NCI-H526 (cell line): ENCODE measurements at places on chromosomes 16 and 17.

- DNase-seq = no peak
Observed at GRCh38 chr16:21265104-21265837, 12.8 kb downstream of the CRYM start.

GRCh38 chr17:5759501-5759925 is 175.2 kb upstream of the NLRP1 start:
- DNase-seq = no peak

DNA sequence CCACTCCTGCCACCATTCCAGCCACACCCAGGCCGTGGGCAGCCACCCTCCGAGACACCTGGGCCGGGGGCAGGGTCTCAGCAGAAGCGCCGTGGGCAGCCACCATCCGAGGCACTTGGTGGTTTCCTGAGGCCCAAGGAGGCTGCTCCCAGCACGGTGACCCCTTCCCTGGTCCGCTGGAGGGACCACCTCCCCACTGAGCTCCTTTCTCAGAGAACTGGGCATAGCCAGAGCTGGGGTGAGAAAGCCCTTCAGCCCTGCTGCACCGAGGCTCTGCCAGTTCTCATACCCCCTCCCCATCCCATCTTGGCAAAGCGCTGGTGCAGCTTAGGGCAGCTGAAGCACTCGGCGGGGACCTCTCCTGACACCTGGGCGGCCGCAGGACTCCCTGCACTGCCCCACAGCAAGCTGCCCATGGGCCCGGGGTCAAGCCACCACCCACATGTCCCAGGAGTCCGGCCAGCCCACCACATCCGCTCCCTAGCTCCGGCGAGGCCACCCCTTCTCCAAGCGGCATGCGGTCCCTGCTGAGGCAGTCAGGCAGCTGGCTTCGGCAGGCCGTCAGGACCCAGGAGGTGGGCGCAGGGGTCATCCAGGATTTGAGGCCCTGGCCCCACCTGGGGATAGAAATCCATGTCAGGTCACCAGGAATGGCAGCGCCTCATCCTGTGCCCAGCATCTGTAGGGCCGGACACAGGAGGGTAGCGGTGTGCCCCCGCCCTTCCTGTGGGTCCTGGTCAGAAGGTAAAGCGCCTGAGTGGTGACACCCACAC is 1.3 kb upstream of the CYBA start:
- DNase-seq = no peak

- DNase-seq = peak; percentile 17
Observed at GRCh38 chr17:32626379-32626791, 139.6 kb downstream of the CDK5R1 start.

DNA sequence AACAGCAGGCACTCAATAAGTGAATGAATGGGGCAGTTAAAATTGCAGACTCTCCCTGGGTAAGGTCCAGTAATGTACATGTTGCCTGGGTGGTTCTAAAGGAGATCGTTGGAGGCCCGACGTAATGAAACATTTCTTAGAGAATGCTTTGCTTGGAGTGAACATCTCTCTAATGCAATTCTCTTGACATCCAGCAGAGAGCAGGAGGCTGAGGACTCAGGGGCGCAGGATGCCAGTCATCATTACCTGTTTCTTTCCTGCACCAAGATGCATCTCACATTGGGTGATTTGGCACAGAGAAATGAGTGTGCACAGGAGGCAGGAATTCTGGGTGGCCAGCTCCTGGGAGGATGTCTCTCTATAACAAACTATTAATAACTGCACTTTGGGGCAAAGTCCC is 130.3 kb upstream of the RBBP6 start:
- DNase-seq = no peak

- DNase-seq = peak; percentile 87
Observed at GRCh38 chr17:77286641-77287431, 146.1 kb downstream of the SEC14L1 start.

- DNase-seq = no peak
Observed at GRCh38 chr16:23252310-23252709, 49.8 kb upstream of the SCNN1B start.

GRCh38 chr16:89122322-89122851 is 28.7 kb downstream of the ACSF3 start:
- peak; percentile 55 for DNase-seq

DNA sequence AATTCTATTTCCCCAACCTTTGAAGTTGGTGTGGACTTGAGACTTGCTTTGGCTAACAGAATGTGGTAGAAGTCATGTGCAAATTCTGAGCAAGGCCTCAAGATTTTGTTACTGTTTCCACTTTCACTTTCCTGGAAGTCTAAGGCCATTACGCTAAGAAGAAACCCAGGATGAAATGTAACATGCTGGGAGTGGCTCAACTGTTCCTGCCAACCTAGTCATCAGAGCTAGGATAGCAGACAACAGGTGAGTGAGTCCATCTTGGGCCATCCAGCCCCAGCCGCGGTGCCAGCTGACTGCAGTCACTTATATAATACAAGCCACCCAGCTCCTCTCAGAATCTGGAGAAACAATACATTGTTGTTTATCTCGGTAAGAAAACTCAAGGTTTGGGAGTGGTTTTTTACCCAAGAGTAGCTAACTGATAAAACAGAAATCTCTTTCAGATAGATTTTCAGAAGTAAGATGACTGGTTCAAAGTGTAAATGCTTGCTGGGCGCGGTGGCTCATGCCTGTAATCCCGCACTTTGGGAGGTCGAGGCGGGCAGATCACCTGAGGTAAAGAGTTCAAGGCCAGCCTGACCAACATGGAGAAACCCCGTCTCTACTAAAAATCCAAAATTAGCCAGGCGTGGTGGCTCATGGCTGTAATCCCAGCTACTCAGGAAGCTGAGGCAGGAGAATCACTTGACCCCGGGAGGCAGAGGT is 10.7 kb upstream of the STX4 start:
- DNase-seq = no peak

- no peak for DNase-seq
Observed at GRCh38 chr17:75876938-75877751, 1.2 kb downstream of the TRIM47 start.

DNA sequence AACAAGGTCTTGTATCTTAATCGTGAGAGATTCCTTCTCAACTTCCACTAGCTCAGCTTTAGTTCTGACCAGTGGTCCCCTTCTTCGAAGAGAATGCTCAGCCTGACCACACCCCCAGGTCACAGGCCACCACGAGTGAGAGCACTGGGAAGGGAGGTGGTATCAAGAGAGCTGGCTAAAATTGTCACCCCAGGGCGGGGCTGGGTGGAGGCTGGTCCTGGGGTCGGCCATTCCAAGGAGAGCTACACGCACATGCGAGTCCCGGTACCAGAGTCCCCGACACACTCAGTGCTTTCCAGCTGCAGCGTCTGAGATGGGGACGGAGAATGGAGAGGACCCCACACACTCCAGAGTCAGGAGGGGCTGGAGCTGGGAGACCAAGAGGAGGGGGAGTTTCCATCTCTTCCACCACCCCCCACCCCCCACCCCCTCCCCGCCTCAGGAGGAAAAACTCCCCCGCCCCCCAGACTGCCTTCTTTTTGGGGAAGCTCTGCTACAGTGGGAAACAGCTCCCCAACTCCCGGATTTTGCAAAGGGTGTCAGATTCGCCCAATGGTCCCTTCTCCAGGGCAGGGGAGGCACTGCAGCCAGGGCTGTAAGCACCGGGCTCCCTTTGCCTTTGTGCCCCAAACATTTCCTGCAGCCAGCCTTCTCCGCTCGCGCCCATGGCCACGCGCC is 1.6 kb downstream of the C1QL1 start:
- DNase-seq = no peak

- no peak for DNase-seq
Observed at GRCh38 chr16:85275533-85276249, 163.4 kb upstream of the CIBAR2 start.

DNA sequence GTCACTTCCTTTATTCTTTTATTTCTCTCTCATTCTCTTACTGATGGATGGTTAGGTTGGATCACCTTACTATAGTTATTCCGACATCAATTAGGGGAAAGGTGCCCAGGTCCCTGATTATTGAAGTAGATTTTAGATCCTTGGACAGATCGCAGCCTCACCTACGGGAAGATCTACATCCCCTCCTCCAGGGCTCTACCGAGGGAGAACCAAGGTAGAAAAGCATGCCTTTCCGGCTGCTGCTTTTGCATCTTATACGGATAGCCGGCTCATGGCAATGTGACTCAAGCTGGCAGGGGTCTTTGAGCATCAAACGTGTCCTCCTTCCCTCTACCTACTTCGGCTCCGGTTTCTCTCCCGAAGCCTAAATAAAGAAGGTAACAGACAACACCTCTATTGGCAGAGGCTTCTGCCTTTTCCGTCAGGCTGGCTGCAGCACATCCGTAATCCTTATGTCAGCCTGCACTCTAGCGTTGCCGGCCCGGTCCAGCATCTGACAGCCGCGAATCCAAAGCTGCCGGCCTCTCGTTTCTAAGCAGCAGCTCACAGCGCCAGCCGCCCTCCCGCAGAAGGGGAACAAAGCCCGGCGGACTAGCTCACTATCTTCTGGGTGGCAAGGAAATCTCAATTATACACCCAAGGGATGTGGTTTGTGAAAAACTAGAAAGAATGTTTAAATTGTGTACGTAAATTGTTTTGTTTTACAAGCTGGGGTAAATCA is 46.9 kb downstream of the IRX6 start:
- peak; percentile 31 for DNase-seq

GRCh38 chr16:78389009-78389498 is 289.6 kb downstream of the WWOX start:
- DNase-seq = no peak

DNA sequence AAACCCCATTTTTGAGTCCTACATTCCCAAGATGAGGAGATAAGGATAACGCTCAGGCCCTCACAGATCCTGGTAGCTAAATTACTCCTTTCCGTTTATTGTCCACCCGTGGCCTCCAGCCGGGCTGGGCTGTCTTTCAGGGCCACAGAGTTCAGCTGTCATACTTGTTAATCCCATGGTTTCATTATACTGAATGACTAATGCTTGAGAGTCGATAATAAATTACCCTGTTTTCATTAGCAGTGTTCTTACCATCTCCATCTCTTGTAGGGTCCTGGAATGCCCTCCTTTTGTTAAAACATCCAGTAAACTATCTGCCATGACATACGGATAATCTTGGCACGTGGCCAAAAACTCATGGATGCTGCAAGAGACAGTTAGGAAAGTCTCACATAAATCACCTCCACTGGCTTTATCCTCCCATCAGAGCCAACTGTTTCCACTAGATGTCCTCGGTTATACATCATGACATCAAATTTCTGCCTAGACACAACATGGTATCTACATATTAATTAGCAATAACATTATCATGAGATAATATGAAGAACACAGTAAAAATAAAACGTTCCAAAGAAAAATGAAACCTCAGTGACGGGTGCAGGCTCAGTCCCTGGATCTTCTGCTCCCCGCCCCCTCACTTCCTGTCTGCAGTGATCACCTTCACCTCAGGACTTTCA is 45.3 kb downstream of the BRD7 start:
- no peak for DNase-seq

DNA sequence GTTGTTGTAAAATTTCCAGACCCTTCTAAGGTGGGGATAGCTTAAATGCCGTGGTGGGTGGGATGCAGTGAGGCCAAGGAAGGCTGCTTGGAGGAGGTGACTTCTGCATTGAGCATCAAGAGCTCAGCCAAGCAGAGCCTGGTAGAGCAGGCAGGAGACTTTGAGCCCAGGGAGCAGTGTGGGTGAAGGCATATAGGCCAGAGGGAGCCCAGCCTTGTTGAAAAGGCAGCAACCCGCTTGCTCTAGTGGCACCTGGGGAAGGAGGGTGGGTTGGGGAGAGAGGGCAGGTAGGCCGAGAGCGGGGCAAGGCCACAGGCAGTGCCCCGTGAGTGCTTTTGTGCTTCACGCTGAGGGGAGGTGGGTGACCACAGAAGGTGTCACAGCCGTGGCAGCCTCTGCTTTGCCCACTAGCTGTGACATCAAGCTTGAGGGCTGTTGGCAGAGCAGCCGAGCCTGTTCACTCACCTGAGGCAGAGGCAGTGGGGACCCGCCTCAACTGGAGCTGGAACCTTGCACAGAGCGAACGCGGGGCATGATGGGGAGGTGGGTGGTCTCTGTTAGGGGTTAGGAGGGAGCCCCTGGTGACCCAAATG is 56.1 kb downstream of the IRF8 start:
- DNase-seq = no peak

- no peak for DNase-seq
Observed at GRCh38 chr17:39222866-39223834, 2.6 kb downstream of the STAC2 start.

- DNase-seq = no peak
Observed at GRCh38 chr17:68004201-68004600, 7.9 kb upstream of the C17orf58 start.

- DNase-seq = no peak
Observed at GRCh38 chr16:87371261-87371866, 12.2 kb downstream of the FBXO31 start.

DNA sequence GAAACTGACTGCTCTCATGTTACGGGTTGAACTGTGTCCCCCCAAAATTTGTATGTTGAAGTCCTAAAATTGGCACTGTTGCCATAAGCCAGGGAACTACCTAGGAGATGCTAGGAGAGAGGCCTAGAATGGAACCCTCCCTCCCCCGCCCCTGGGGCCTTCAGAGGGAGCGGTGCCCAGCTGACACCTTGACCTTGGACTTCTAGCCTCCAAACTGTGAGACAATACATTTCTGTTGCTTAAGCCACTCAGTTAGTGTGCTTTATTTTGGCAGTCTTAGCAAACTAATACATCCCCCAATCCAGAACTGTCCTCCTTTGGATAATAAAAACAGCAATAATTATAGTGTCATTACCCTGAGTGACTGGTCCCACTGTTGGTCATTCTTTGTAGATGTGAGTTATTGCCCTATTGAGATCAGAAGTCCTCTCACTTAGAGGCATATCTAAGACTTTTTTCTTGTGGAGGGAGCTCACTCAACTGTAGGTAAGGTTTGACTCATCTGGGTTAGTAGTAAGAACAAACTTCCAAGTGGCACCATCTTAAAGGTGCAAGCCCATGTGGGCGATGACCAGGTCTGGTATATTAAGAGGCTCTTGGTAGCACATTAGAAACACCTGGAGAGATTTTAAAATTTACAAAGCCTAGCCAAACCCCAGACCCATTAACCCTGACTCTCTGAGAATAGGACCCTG is 93.0 kb upstream of the HLF start:
- DNase-seq = no peak
